ENCODE measurements at places on chromosomes 16 and 17.

GRCh38 chr17:77291591-77292386, 151.0 kb downstream of the SEC14L1 start:
- DNase-seq = no peak

DNA sequence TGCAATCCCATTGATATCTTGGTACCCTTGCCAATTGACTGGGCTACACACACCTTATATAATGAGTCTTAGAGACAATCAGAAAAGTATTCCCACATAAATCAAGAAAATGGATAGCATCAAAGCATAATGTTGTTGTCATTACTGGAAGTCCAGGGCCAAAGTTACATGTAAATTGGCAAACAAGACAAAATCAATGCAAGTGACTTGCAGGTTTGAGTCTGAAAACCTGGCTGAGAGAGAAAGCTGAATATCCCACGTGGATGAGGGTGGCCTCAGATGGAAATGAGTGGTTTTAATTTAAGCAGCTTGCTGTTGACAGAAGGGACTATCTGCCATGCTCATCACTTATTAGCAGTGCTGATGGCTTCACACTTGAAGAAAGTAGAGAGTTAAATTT, 324.0 kb upstream of the MON1B start:
- DNase-seq = no peak

GRCh38 chr16:69014811-69015210, 90.6 kb upstream of the HAS3 start:
- no peak for DNase-seq

DNA sequence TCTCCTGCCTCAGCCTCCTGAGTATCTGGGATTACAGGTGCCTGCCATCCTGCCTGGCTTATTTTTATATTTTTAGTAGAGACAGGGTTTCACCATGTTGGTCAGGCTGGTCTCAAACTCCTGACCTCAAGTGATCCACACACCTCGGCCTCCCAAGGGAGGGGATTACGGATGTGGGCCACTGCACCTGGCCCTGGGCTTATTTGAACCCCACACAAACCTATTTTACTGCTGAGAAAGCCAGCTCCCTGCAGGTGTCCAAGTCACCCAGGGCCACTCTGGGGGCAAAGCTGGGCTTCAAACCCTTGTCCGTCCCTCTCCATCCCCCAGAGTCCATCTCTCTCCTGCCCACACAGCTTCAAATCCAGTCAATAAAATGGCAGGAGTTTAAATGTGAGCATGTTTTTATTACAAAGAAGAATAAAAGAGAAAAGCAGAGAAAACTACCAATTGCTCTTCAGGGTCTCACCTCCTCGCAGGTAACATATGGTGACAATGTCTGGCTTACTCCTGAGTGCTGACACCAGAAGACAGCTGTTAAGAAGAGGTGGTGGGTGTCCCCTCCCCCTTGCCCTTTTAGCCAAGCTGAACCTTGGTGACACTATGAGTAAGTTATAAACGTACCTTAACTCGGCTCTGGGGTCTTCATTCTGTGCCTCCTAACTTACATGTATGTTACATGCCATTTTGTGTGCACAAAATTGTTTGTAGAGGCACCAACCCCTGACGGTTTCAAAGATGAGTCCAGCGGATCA, 45.4 kb downstream of the LAT start:
- DNase-seq = no peak

GRCh38 chr17:49217651-49218413, 7.3 kb downstream of the ABI3 start:
- peak; percentile 32 for DNase-seq

DNA sequence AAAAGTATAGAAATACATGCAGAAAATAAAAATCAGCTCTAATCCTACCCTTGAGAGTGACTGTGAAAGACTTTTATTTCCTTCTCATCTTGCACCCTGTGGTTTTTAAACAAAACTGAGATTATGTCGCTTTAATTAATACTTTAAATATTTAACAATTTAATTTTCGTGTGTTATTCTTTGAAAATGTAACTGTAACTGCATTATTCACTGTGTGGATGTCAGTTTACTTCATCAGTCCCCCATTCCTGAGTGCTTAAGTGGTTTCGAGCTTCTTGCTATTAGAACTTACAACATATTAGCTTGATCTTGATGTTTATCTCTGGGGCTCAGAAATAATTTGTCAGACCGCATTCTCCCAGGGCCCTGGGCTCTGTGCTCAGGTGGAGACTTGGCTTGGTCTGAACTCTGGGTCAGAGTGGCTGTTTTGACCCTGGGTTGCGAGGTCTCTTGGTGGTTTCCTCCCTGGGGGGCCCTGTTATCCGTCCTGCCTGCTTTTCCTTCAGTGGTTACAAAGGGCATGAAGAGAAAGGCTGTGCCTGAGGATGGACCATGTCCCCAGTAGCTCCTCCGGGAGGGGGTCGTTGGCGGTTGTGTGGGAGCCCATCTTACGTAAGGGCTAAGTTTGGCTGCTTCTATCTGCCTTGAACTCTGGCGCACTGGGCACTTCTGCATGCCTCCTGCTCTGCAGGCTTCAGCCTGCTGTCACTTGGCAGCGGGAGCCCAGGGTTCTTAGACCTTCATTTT, 25.7 kb downstream of the AKAP1 start:
- DNase-seq = no peak

GRCh38 chr17:8138374-8138671, 13.9 kb downstream of the PER1 start:
- DNase-seq = no peak

Measured in erythroblast (primary cell).